Activated CD4-positive, alpha-beta T cell treated with anti-CD3 and anti-CD28 coated beads for 4 hours (primary cell): ENCODE measurements at places on chromosomes 5 and 9.

- no peak for DNase-seq
Observed at GRCh38 chr5:149254506-149254905, 17.2 kb upstream of the AFAP1L1 start.

GRCh38 chr5:148685520-148686134 lies 31.3 kb upstream of the HTR4 start:
- DNase-seq, result no peak

- no peak for DNase-seq
Observed at GRCh38 chr9:77598991-77599390, 49.1 kb downstream of the GNA14 start.

- no peak for DNase-seq
Observed at GRCh38 chr9:90773617-90774016, 28.0 kb upstream of the SYK start.

GRCh38 chr5:166906991-166907713 lies 1384.3 kb upstream of the WWC1 start:
- no peak for DNase-seq

GRCh38 chr5:14552017-14552416 lies 29.6 kb upstream of the OTULINL start:
- DNase-seq, result no peak

GRCh38 chr9:124410321-124410913 lies 4.8 kb downstream of the PSMB7 start:
- DNase-seq, result no peak

DNA sequence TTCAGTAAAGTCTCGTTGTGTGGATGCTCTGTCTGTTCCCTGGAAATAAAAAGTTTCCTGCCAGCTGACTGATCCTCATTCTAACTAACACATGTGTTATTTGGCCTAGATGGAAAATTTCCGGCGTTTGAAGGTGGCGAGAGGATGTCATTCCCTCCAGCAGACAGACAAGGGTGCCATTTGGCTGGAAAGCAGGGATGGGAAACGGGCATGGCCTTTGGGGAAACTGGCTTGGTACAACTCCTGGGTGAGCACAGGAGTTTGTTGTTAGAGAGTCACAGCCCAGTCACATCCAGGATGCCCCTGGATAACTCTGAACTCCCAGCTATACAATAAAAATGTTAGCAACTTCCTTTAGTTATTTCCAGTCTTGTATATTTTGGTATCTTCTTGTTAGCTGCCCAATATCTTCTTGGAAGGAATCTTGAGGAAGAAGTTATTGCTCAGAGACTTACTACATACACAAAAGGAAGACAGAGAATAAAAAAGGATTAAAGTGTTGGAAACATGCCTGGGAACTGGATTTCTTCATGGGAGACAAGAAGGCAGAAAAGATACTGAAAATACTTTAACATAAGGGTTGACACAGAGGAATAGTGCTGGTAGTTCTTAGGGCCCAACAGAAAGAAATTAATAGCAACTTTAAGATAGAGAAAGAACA lies 41.9 kb downstream of the TEK start:
- DNase-seq, result no peak

- no peak for DNase-seq
Observed at GRCh38 chr9:114483499-114483898, 21.8 kb downstream of the WHRN start.

DNA sequence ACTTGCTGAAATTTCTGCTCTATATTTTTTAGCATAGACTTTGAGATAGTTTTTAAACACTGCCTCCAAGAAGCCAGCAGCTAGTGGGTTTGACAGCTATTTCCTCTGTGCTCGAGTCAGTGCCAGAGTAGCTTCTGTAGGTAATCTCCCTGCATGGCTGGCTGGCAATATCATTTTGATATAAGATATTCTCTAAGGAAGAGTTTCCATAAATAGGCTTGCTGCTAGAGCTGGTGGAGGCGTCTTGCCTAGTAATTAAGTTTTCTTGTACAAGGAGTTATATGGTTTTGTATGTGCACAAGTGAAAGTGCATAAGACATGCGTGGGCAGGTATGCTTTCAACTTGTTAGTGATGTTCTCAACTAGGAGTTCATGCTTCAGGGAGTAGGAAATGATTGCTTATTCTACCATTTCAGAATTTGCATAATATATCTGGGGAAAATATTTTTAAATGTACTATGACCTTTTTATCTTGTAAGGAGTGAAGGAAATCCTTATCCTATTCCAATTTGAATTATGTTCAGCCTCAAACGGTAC lies 74.1 kb upstream of the CCL21 start:
- no peak for DNase-seq

- DNase-seq, result no peak
Observed at GRCh38 chr9:71895117-71895516, 15.9 kb downstream of the ABHD17B start.

- DNase-seq, result no peak
Observed at GRCh38 chr9:111190347-111190746, 139.7 kb downstream of the OR2K2 start.

DNA sequence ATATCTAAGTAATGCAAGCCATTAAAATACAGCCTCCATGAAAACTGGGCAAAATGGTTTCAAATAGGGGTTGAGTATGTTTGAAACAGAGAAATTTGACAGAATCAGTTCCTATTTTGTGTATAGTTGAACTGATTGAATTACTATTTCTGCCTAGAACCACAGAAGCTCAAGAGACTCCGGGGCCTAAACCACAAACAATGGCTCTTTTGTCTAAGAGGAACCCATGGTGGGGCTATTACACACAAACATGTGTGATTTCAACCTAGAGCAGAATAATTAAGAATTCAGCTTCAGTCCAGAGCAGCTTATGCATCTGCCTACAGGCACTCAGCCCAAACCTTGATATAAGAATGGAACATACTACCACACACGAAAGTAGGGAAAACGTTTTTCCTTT lies 171.2 kb upstream of the MPDZ start:
- no peak for DNase-seq

- no peak for DNase-seq
Observed at GRCh38 chr9:136191960-136192286, 13.0 kb downstream of the LHX3 start.

DNA sequence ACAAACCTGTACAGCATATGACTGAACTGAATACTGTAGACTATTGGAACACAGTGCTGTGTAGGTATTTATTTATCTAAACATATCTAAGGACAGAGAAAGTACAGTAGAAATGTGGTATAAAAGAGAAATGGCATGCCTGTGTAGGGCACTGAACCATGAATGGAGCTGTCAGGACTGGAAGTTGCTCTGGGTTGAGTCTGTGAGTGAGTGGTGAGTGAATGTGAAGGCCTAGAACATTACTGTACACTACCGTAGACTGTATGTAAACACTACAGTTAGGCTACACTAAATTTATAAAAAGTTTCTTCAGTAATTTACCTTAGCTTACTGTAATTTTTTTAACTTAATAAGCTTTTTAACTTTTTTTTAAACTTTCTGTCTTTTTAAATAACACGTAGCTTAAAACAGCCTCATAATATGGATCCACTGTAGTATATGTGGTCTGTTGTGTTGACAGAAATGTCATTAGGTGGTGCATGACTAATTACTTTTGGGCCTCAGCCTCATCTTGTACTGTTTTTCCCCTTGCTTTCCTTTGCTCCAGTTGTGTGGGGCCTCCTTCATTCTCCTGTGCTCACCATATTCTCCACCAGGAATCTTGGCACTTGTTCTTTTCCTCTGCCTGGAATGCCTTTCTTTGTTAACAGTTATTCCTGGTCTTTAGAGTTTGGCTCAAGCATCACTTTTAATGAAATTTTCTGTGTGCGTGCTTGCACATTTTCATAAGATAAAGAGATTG lies 8.8 kb downstream of the SPIN1 start:
- no peak for DNase-seq

GRCh38 chr5:82821846-82822633 lies 255.2 kb downstream of the TMEM167A start:
- DNase-seq, result no peak

- no peak for DNase-seq
Observed at GRCh38 chr5:65446682-65447081, 35.0 kb downstream of the ADAMTS6 start.

- no peak for DNase-seq
Observed at GRCh38 chr9:114214181-114214580, 58.8 kb downstream of the COL27A1 start.

DNA sequence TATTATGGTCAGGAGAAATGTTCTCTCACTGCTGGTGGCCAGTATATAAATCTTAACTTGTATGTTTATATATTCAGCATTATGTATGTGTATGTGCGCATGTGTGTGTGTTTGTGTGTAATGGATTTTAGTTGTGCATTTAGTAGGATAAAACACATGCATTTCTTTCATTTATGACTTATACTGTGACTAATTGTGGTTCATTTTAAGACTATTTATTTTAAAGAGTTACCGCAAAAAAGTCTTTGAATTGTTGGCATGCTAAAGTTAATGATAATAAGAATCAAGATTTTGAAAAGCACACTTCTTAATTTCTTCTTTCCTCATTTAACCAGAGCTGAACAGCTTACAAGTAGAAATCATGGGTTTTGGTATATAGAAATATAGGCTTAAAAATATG lies 60.9 kb downstream of the RAI14 start:
- no peak for DNase-seq

DNA sequence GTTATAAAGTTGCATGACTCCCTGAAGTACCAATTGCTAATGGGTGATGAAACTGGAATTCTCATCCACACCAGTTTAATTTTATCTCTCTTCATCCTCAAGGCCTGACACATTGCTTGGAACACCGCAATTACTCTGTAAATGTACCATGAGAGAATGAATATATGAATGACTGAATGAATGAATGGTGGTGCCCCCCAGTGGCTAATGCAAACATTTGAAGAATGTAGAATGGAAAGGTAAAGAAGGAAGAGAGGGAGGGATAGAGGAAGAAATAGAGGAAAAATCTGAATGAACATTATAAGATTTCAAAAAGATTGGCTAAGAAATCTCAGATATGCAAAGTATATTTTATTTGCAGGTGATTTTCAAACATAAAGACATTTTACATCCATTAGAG lies 13.1 kb downstream of the PAPPA start:
- DNase-seq, result no peak

- DNase-seq, result no peak
Observed at GRCh38 chr9:86326536-86326935, 27.7 kb downstream of the TUT7 start.

DNA sequence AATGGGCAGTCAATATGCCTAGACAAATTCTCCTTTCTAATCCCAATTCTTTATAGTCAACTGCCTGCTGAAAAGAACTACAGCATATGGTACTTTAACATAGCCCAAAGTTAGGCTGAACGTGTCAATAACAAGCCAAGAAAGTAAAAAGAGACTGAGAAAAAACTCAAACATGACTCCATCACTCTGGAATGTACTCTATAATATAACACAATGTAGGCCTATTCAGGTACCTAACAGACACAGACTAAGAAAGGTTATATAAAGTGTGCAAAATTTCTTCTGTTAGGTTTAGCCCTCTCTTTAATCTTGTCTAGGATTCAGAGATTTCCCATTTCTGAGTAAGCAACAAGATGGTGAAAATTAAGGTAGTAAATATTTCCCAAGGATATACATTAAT lies 209.7 kb upstream of the PRR16 start:
- no peak for DNase-seq

DNA sequence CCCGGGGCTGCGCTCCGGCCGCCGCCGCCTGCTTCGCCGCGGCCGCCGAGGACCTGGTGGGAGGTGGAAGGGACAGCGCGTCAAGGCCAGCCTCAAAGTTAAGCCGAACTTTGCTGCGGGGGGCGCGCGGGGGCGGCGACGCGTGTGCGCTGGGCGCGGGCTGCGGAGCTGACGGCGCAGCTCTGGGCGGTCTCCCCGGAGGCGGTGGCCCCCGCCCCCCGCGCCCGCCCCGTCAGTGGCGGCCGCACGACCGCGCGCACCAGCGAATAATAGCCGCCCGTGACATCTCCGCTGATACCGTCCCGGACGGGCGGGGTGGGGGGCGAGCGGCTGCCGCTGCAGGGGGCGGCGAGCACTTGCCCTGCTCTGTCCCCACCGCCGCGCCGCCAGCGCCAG lies 579 bp upstream of the FAM78A start:
- no peak for DNase-seq

- no peak for DNase-seq
Observed at GRCh38 chr5:25544652-25545249, 900.0 kb upstream of the CDH10 start.

DNA sequence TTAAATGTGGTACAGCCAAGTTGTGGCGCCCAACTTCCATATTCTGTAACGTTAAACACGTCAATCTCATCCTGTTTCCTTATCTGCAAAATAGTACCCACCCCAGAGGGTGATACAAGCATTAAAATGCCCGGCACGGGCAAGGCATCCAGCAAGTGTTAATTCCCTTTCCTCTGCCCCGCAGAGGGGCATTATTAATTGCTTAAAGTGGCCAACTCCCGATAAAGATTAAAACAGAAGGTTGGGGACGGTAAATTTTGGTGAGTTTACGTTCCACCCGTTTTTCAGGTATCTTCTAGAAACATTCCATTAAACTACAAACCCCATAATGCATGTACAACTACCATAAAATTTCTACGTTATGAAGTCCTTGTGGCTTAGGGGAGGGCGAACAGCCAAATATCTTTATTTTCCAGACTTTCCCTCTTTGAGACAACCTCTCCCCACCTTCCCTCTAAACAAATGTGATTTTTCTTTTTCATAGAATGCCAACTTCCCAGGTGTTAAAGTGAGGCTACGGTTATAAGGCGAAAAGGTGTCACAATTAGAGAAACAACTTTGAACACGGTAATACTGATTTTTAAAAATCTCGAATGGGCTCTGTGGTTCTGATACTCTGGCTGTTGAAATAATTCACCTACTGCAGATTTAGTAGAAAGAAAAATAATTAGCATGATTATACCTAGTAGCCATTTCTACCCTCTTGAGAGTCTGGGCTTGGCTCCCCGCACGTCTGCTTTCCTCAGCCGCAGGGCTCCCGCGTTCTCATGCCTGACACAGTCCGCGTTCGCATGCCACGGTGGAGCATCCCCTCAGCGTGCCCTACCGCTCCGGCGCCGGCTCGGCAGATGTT lies 1.2 kb upstream of the GPBP1 start:
- DNase-seq, result peak; percentile 8

DNA sequence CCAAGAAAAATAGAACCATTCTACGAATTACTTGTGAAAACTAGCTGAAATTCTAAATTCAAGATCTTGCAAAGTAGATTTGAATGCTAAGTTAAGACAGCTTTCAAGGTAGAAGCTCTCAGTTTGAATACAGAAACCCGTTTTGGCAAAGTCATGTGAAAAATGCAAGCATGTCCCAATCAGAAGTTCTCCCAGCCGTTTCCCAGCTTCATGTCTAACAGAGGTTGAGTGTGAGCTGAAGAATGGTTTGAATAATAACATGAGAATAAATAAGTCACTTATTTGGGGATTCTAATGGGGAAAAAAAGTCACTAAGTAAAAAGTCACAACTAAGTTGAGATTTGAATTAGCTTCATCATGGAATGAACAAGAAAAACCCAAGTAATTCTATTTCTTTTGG lies 152.5 kb upstream of the MAP3K1 start:
- DNase-seq, result no peak

GRCh38 chr5:24644761-24645160 lies at the start of gene CDH10:
TSS of gene CDH10 (minus strand) at chr5:24644978. CDS start at chr5:24593490, 51,488 bp downstream.
- no peak for DNase-seq

DNA sequence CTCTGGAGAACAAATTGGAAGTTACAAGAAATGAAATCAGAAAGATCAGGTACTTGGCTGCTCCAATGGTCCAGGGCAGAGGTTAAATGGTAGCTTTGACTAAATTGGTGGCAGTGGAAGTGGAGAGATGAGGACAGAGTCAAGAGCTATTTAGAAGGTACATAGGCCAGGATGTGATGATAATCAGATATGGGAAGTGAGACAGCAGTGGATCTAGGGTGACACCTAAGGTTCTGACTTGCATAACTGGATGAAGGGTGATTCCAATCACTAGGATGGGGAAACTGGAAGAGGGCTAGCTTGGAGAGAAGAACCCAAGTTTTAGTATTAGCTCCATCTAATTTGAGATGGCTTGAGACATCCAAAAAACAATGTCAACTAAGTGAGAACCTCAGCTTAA lies 24.0 kb upstream of the NDUFB6 start:
- no peak for DNase-seq
